Stimulated activated CD8-positive, alpha-beta memory T cell treated with anti-CD3 and anti-CD28 coated beads, Interleukin-15, amount 100 ng/mL, for 48 hours (primary cell): ENCODE measurements at places on chromosomes 16 and 17.
A peak's percentile ranks its signal among the peaks of the same experiment; 100 is the strongest.

- no peak for DNase-seq
These were observed 998 bp upstream of the SRSF1 start for GRCh38 chr17:58007781-58008706.

GRCh38 chr16:47877166-47877565 lies 278.6 kb downstream of the ABCC12 start:
- no peak for DNase-seq

- DNase-seq = no peak
These were observed 22.7 kb downstream of the LCMT1 start for GRCh38 chr16:25134166-25134700.

DNA sequence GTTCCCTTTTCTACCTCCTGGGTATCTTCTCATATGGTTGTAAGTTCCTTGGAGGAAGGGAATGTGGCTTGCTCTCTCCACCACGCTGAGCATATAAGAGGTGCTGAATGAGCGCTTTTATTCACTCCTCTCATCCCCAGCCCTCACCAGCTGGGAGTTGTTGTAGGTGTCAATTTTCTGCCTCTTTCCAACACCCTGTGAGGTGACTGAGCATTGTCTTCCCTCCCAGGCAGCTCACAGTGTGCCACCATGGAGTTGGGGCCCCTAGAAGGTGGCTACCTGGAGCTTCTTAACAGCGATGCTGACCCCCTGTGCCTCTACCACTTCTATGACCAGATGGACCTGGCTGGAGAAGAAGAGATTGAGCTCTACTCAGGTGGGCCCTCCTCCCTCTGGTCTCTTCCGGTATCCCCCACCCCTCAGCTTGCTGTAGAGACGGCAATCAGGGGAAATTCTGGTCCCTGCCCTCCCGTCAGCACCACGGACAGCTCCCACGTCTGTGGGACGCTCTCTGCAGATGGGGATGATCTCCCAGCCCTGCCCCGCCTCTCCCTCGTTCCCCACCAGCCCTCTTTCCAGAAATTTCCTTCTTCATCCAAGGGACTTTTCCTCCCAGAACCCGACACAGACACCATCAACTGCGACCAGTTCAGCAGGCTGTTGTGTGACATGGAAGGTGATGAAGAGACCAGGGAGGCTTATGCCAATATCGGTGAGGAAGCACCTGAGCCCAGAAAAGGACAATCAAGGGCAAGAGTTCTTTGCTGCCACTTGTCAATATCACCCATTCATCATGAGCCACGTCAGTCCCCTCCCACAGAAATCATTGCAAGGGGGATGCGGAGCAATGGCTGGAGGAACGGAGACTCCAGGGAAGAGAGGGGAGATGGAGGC lies 18.3 kb downstream of the CIITA start:
- no peak for DNase-seq

DNA sequence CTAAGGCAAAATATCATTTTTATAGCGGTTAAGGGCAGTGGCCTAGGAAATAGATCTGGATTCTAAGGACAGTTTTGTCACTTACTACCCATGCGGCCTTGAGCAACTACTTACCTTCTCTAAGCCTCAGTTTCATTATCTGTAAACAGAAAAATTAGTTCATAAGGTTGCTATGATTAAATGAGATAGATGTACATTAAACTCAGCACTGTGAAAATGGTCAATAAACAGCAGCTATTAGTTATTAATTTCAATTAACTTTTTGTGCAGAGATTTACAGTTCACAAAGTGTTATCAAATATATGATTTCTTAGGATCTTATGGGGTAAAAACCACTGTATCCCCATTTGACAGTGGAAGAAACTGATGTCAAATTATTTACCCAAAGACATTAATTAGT lies 135.5 kb upstream of the CORO6 start:
- no peak for DNase-seq

DNA sequence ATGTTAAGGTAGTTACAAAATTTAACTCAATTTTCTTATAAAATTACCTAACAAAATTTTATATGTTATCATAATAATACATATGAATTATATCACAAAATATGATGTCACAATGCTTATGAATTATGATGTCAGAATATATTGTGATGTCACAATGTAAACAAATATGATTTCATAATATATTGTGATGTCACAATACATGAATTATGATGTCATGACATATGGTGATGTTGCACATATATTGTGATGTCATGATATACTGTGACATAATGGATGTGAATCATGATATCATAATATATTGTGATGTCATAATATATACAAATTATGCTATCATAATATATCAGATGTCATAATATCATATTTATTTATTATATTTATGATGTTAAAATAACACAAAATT lies 1879.9 kb downstream of the TP53TG3F start:
- DNase-seq = no peak

DNA sequence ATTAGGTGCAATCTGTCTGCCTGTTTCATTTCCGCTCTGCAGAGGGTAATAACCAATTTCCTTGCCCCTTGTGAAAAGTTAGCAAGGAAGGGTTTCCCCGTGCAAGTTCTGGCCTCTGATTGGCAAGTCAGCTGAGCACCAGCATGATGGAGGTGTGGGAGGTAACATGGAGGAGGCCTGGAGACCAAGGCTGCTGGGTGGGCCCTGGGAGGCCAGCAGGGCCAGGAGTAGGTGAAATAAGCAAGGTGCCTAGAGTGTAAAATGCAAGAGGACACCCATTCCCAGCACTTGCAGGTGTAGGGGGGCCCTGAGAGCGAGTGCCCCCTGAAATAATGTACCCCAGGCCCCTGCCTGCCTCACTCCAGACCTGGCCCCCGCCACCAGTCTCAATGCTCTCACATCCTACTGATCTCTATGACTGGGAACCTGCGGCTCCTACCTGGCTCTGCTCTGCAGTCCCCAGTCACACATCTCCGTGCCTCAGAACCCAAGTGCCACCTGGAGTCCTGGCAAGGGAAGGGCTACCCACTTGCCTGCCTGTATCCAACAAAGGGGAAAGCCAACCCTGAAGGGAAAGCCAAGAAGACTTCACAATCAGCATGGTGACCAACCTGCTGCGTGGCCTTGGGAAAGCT lies 116.2 kb downstream of the C16orf78 start:
- no peak for DNase-seq

DNA sequence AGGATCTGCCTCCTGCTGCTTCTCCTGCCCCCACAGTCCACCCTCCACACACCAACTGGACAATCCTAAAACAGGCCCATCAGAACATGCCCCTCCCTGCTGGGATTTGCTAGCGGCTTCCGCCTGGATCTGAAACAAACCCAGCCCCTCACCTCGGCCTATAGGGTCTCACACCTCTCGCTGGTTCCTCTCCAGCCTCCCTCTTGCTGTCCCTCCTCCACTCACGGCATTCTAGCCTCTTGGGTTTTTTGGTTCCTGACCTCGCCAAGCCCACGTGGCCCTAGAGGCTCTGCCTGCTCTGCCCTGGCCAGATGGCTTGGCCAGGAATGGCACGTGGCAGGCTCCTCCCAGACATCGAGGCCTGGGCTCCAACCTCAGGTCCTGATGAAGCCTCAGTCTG lies 15.7 kb upstream of the MTSS2 start:
- no peak for DNase-seq

DNA sequence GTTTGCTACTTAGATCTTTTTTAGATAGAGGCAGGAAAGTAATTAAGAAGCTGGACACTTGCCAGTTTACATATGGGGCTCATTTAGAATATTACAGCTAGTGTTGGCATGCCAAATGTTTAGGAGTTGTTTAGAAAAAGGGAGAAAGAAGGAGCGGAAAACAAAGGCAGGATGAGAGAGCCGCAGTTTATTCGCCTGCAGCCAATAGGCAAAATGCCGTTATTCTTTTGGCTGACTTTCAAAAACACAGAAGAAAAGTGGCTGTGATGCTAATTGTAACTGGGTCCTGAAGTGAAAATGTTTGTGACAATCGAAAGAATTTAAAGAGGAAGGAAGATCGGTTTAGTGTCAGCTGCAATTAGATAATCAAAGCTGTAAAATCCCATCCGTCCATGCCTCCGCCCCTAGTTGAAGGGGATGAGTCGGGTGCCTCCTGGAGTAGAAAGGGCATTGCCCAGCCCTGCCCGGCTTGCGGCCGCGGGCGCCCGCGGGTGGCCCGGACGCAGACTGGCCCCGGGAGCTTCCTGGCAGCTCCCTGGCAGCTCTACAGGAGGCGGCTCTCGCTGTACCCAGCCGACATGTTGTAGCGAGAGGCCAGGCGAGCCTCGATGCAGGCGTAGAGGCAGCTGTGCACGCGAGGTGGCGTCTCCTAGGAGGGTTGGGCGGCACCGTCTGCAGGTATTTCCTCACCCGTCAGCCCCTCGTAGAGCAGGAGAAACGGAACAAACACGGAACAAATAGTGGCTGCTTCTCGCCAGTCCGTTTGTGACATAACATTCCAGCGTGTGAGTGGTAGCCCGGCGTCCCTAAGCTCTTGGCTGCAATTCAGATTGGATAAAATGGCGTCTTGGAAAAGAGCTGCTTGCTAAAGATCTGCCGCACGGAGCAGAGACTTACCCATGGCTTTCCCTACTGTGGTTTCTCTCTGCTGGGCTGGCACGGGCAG lies 82.2 kb downstream of the TNRC6C start:
- DNase-seq = no peak

GRCh38 chr17:82160075-82160474 lies 52.6 kb downstream of the CCDC57 start:
- DNase-seq = no peak

GRCh38 chr16:80337786-80338185 lies 203.0 kb upstream of the DYNLRB2 start:
- DNase-seq = no peak

DNA sequence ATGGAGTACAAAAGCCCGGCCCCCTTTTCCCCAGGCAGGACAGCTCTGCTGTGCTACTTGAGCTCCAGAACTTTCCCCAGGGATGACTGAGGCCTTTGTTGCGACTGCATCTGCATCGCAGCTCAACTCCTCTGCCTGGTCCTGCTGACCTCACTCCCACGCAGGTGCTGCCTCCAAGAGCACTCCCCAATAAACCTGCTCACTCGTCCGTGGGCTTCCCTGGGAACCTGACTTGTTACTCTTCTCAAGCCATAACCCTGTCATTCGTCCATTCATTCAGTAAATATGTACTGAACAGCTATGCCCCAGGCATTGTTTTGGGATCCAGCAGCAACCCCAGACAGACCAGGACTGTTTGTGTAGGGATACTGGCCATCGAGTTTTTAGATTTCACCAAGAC lies 11.6 kb upstream of the RMI2 start:
- DNase-seq = no peak

DNA sequence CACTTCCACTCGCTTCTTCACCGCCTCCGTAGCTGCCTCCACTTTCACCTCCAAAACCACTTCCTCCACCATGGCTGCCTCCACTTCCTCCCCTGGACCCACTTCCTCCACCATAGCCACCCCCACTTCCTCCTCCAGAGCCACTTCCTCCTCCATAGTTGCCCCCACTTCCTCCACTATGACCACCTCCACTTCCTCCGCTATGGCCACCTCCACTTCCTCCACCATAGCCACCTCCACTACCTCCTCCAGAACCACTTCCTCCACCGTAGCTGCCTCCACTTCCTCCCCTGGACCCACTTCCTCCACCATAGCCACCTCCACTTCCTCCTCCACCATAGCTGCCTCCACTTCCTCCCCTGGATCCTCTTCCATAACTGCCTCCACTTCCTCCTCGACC lies 4.5 kb downstream of the KRT9 start:
- DNase-seq = no peak

GRCh38 chr16:57725151-57725550 lies 10.4 kb upstream of the KATNB1 start:
- no peak for DNase-seq

DNA sequence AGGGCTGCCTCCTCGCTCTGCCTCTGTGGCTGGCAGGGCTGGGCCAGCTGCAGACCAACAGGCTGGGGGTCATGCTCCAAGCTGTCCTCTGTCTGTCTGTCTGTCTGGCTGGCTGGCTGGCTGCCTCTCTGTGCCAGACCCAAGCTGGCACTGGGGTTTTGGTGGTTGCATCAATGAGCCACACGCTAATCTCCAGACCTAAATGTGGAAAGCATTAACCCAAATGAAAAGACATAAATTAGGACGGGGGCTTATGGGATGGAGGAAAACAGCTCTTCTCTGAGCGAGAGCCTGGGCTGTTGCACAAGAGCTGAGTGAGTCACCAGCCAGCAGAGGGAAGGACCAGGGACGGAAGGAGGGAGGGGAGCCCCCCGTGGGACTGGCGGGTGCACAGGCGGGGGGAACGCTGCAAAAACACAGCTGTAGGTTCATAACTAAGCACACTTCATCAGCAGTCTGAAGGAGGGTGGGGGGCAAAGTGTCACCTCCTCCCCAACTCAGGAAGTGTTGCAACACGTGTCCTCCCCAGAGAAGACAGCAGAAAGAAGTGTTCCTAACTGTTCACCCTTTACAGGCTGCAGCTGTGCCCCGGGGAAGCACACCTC lies 83.4 kb downstream of the GAS7 start:
- DNase-seq = peak; percentile 53

GRCh38 chr16:69112285-69113129 lies 7.1 kb downstream of the HAS3 start:
- DNase-seq = no peak

- no peak for DNase-seq
These were observed 24.4 kb downstream of the DHRS7C start for GRCh38 chr17:9766970-9767369.

DNA sequence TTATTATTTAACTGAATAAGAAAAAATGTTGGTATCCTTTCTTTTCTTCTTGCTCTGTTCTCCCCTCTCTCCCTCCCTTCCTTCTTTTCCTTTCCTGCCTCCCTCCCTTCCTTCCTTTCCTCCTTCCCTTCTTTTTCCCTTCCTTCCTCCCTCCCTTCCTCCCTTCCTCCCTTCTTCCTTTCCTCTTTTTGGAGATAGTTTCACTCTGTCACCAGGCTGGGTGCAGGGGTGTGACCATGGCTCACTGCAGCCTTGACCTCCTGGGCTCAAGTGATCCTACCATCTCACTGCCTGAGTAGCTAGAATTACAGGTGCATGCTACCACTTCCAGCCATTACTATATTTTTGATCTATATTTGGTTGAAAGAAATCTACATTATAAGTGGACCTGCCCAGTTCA lies 5.7 kb upstream of the RUSF1 start:
- no peak for DNase-seq

GRCh38 chr17:77395501-77396048 lies 254.8 kb downstream of the SEC14L1 start:
- no peak for DNase-seq

- DNase-seq = no peak
These were observed 883.3 kb downstream of the CDH11 start for GRCh38 chr16:64238571-64238970.

- no peak for DNase-seq
These were observed 447.9 kb downstream of the CA10 start for GRCh38 chr17:51710634-51710979.
